ENCODE measurements at places on chromosomes 2 and 18.
A peak's percentile ranks its signal among the peaks of the same experiment; 100 is the strongest.

DNA sequence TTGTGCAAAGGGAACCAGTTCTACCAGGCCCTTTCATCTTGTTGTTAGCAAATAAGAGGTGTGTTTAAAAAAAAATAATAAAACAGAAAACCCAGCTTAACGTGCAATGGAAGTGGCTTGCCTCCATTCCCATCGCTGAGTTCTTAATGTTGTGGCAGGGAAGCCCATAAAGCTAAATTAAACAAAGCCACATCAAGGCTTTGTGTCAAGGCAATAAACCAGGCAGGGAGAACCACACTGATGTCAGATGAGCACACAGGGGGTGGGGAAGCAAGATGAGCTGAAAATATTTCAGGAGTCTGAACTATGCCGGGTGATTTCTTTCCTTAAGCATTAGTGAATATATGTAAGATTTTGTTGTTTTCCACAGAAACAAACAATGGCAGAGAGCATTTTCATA is 73.5 kb downstream of the PHLPP1 start:
- DNase-seq: peak; percentile 75

- no peak for DNase-seq
These were observed 1305.0 kb upstream of the NRXN1 start for GRCh38 chr2:52336951-52337350.

DNA sequence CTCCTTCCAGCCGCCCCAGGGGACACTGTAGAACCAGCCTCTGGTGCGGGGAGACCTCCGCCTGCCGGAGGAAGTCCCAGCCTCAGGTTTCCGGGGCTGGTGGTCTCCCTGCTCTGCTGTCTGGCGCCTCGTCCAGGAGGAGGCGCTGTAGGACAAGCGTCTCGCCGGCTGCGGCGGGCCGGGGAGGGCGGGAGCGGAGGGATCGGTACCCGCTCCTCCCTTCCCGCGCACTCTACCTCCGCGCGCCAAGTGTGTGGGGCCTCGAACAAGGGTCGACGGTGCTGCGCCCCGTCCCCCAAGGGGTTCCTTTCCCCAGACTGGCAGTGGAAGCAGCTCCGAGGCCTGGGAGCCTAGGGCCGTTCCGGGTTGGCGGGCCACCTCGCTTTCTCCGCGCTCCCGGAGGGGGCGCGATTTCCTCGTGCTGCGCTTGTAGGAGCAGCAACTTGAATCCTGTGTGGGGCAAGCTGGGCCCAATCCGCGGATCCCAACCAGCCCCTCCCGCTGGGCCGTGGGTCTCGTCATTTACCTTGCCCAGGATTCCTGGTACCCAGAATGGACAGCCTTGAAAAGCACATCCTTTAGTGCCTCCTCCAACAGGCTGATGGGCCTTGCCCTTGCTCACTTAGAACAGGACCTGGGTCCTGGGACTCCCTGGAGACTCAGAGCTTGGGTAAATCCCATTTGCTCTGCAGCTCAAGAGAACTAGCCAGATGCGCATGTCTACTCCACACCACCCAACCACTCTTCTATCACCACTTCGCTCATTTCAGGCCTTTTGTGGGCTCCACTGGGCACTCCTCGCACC is 10.6 kb upstream of the HOXD4 start:
- DNase-seq: peak; percentile 84

- DNase-seq: peak; percentile 82
These were observed at the start of gene FIGN for GRCh38 chr2:163735685-163736432. TSS of gene FIGN (minus strand) at chr2:163736008. CDS start at chr2:163734927, 1,081 bp downstream.

- no peak for DNase-seq
These were observed 9.2 kb upstream of the CNRIP1 start for GRCh38 chr2:68328901-68329300.

DNA sequence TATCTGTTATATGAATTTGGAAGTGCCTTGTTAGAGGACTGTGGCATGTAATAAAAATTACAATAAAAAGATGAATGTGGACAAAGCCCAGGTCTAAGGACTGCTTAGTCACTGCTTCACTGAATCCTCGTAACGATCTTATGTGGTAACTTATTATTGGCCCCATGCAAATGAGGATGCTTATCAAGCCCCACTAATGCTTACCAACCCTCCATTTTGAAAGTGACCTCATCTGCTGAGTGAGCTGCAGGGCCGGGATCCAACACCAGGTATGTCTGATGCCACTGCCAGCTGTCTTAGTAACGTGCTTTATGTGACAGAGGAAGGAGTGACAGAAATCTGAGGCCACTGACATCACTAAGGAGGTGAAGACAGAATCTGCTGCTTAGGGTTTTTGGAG is 65.3 kb upstream of the CCDC85A start:
- no peak for DNase-seq

DNA sequence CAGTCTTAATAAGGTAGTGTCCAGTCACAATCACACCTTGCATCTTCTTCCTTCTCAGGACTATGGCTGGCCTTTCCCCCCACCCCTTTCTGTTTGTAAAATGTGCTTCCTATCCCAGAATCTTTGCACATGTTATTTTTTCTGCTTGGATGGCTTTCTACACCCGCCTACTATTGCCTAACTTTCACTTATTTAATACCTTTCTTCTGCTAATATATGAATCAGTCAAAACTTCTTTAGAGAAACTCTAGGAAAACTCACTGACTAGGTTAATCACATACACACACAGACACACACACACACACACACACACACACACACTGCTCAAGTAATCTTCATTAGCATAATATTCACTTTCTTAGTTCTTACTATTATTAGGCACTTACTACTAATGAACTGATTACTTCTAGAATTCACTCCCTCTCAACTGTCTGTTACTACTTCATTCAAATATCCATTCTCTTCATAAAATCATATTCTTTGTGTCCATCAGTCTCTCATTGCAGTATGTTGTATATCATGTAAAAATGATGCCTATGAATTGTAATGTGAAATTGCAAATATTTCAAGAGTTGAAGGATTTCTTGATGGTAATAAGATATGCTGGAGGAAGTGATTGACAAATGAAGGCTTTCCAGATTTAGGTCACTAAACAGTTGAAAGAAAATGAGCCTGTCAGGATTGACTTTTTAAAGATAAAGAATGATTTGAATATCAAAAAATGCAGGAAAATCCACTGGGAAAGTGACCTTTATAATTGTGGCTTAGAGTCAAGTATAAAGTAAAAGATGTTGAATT is 51.2 kb downstream of the CLIP4 start:
- peak; percentile 19 for DNase-seq

DNA sequence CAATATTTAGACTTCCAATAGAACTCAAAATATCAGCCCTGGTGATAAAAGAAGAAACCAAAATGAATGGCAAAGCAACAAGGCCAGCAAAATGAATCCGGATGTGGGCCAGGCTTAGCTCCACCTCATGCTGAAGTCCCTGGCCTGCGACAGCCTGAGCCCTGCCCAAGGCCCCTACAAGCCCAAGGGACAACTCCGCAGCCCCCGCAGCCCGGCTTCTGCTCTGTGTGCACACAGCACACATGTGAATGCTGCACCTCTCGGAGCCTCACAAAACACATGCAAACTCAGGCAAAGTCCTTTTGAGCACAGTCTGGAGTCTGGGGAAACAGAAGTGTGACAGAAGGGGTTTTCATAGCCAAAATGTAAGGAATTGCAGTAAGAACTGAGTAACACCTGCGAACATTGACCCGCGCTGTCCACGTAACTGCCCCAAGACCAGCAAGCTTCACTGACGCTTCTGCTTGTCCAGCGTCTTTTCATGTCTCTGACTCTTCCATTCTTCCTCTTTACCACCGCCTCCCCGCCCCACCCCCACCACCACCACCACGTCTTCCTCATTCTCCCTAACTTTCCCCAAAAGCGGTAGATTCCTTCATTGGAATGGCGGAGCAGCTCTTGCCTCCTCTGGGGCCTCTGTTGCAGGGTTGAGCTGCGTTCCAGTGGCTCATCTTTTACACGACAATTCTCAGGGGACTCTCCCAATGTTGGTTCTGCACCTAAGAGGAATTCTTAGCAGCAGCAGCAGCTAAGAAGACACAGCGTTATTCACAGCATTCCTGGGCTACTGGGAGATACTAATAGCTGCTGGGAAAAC is 136.4 kb upstream of the COPS8 start:
- no peak for DNase-seq

- no peak for DNase-seq
These were observed 123.0 kb downstream of the MYCN start for GRCh38 chr2:16063251-16063850.

GRCh38 chr18:46336278-46337111 is 232.3 kb downstream of the HAUS1 start:
- no peak for DNase-seq
